ENCODE measurements at places on chromosomes 4 and X.

- no peak for DNase-seq
Observed at GRCh38 chr4:14767142-14767541, 235.1 kb upstream of the CPEB2 start.

- DNase-seq = peak; percentile 45
Observed at GRCh38 chr4:73257651-73258435, 755 bp downstream of the ANKRD17 start.

GRCh38 chrX:48473704-48473990 lies 2.4 kb upstream of the FTSJ1 start:
- DNase-seq = no peak

- no peak for DNase-seq
Observed at GRCh38 chr4:87555773-87556619, 26.8 kb upstream of the SPARCL1 start.

DNA sequence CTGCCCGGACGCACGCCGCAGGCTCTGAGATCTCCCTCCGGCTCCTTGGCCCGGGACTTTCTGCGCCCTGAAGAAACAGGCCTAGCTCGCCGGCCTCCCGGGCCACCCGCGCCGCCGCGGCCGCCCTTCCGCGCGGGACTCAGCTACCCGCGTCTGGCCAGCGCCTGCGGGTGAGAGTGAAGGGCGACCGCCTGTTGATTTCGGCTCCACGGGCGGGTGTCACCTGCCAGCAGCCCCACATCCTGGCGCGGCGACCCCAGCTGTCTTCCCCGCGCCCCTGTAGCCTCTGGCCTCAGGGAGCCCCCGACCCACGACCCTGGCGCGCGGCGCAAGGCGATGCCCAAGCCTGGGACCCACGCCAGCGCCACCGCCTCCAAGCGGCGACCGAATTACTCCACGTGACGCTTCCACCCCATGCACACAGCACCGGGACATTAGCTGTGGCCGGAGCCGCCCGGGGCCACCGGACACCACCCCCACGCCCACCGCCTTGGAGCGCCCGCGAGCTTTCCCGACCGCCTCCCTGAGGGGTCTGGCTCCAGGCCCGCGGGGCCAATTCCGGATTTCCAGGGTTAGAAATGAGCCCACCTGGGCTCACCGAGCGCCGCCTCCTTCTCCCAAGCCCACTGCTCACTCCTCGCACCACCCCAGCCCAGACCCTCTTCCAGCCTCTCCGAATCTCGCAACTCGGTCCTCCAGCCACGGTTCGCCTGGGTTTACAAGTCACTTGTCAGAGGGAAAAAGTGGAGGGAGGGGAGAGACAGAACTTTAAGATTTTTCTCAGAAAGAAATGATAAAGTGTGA lies 10.2 kb downstream of the ARX start:
- DNase-seq = no peak

DNA sequence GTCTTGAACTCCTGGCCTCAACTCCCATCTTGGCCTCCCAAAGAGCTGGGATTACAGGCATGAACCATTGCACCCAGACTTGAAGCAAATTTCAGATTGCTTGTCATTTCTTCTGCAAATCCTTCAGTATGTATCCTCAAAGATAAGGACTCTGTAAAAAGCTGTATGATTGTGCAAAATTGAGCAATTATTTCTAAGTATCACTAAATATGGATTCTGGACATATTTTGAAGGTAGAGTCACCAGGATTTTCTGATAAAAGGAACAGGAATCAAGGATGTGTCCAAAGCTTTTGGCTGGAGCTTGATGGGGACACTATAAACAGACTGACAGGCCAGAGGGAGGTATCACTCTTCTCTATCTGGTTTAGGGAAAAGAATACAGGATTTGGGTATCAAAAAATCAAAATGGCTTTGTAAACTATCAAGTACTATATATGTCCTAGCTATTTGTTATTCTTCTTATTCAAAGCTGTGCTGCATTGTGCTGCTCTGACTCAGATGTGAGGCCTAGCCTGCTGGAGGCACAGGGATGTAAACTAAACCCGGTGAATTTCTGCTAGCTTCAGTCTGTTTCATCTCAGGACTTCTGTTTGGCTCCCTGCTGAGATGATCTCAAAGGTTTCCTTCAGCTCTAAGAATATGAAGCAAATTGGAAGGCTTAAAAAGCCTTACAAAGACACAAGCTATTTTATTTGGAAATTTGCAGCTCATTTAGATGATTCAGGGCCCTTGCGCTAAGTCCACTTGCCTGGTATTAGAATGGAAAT lies 8.3 kb downstream of the RPS4X start:
- DNase-seq = no peak

DNA sequence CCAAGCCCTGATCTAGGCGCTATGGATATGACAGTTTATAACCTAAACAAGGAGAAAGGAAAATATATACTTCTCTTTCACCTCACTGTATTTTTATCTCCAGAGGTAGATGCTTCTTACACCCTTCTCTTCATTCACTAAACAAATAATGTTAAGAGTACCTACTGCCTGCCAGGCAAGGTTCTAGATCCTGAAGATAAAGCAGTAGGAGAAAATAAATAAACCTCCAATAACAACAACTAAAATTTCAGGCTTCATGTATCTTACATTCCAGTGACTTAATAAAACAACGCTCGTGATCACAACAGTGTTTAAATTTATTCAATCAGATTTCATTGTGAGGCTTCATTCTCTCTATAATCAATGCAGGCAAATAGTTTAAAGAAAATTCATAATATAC lies 20.7 kb downstream of the PDGFC start:
- DNase-seq = no peak

DNA sequence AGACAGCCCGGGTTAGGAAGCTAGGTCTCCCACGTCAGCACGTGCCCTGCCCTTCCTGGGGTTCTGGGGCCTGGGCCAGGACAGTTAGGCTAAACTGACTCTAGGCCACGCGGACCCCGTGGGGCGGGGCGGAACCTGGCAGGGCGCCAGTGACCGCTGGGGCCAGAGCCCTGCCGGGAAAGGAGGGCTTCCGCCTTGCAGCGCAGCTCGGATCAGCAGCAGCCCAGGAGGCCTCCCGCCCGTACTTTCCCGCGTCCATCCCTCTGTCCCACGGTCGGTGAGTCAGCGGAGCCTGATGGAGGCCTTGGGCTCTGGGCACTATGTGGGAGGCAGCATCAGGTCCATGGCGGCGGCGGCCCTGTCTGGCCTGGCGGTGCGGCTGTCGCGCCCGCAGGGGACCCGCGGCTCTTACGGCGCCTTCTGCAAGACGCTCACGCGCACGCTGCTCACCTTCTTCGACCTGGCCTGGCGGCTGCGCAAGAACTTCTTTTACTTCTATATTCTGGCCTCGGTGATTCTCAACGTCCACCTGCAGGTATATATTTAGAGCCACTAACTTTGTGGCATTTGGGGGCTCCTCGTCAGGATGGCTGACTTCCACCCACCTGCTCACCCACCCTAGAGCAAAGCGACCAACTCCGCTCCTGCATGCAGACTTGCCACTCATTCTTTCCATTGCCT lies at the start of gene SMIM10:
TSS of gene SMIM10 (plus strand) at position 191 of the 681 bp plus-strand sequence. CDS start at position 296, 105 bp downstream.
- peak; percentile 7 for DNase-seq

DNA sequence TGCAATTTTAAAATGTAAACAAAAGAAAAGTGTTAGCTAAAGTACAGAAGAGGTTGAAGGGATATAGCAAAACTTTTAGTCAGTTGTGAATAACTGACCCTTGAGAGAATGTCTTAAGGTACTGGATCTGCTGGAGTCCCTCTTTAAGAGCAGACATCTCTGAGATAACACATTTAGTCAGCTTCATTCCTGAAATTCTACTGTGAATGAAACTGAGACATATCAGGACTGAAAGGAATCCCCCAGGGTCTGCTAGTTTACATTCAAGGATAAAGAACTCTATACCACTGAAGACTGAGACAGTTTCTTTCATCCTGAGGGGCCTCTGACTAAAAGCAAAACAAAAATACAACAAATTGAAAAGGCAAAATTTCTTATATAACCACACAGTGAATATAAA lies 54.4 kb downstream of the PGRMC1 start:
- no peak for DNase-seq

GRCh38 chr4:68011684-68012083 lies 48.4 kb upstream of the TMPRSS11A start:
- DNase-seq = no peak

DNA sequence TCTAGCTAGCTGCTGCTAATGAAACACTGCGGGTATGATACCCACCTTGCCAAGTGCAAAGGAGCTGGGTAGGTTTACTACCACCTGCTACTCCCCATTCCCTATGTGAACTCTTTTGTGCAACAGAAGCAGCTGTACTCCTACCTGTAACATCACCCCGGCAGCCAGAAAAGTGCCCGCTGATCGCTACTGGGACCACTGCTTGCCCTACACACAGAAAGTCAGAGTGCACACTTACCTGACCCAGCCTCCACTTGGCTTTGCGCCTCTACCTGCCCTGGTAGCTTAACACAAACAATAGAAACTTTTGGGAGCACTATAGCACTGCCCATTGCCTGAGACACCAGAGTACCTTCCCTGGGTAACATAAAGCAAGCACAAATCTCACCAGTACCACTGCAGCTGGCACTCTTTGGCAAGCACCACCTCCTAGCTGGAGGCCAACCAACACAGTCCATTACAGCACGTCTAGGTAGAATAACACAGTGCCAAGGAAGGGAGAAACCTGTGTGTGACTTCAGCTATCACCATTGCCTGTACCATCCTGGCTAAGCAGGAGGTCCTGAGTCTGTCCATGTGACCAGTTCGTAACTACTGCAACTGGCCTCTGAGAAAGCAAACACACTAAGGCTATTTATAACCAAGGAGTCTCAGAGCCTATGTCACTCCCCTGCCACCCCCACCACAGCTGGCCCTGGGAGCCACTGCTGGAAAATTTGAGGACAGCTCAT lies 80.1 kb downstream of the CENPC start:
- no peak for DNase-seq

- DNase-seq = no peak
Observed at GRCh38 chr4:89949782-89950387, 55.2 kb downstream of the MMRN1 start.

DNA sequence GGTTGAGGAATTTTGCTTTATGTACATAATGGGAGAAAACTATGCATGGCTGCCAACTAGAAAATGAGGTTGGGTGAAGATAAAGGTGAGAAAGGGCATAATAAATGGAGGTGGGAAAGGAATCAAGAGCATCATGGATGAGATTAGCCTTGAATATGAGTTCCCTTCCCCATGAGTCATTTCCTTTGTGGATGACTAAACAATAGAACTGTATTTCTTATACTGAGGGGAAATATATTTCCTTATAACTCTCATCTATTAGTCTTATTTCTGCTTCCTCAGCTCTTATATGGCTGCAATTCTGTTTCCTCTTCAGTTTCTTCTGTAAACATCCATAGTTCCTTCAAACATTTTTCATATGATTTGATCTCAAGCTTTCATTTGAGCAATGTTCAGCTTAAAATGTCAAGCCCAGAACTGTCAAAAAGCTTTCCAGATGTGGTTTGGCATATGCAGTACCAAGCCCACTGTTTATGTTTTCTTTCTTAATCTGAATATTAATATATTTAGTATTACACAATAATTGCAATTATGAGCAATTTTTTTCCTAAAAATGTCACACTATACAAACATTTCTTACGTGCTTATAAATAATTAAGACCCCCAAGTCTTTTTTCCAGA lies 100.7 kb upstream of the GRPR start:
- DNase-seq = no peak

DNA sequence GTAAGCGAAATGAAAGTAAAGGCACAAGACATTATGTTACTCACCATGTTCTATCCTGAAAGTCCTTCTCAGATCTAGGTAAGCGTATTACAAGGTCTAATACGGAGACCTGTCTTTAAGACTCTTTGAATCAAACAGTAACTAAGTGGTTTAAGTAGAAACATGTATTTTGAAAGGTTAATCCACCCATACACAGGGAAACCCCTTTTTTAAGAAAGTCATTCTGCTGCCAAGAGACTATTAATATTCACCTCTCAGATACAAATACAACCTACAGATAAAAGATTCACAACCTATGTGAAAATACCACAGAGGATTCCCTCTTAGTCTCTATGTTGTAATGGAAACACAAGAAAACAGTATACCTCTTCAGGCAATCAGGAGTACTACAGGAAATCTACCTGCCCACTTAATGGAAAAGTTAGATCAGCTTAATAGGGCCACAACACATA lies 63.2 kb upstream of the TNIP3 start:
- no peak for DNase-seq

DNA sequence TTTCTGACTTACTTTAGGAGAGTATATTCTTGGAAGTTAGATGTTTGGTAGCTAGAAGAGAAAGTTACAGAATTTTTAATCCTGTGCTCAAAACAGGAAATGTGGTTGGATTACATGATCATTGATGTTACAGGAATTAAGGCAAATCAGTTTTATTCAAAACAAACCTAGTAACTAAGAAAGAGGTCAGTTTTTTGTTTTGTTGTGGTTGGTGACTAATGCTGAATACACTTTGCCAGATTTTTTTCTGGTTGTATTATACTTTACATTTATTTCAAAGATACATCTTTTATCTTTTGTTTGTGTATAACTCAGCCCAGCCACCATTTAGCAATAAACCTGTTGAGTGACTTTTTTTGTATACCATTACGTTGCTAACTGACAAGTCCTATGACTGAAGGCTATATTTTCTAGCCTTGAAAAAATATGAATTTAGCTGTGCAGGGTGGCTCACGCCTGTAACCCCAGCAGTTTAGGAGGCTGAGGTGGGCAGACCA lies 116.7 kb downstream of the KLHL8 start:
- no peak for DNase-seq

DNA sequence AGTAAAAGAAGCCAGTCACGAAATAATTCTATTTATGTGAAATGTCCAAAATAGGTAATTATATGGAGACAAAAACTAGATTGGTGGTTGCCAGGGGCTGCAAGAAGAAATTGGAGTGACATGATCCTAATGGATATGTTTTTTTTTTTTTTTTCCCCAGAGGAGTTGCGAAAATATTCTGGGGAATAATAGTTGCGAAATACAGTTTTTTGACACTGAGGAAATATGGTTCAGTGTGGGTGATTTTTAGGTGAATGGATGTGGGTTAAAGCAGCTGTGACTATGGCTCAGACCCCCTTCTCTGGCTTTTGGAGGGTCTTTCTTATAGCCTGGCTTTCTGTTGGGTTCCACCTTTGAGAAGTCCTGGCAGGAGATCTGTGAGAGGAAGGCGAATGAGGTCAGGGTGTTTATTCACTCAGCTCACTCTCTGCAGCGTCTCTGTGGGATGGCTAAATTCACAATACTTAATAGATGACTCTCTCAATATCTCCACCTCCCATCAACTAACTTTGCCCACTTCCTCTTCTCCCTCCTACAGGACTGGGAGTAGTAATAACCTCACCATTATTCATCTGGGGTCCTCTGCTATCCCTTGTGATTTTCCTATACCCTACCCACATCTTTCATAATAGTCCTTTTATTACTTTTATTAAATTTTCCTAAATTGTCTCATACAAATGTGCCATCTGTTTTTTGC lies 15.3 kb upstream of the RAB9B start:
- no peak for DNase-seq

- no peak for DNase-seq
Observed at GRCh38 chr4:25533256-25533655, 122.4 kb upstream of the SLC34A2 start.

GRCh38 chrX:20067709-20068561 lies 48.8 kb downstream of the MAP7D2 start:
- no peak for DNase-seq

GRCh38 chrX:150062292-150063137 lies 124.2 kb upstream of the EOLA2 start:
- no peak for DNase-seq

Data from SK-N-DZ (cell line).